ENCODE measurements at places on chromosomes 4 and X. TPM values are rescaled to one million over a fixed set of nuclear protein-coding genes. Genes with fewer than 3 reads are reported as not detected.

DNA sequence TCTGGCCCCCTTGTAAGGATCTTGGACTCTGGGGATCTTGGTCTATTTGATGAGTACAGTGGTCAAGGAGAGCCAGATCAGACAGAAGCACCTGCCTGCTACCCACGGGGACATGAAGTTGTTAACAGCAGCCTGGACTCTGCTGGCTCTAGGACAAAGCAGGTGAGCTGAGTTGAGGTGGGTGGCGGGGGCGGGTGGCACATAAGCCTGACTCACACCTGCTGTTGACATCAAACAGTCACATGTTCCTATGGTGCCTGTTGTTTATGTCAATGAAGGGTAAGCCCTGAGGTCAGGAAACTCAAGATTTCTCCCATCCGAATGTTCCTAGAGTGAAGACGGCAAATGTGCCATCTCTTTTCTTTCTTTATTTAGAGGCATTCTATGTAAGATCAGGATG, 50.1 kb upstream of the CLNK start:
- DNase-seq, result no peak

Gene CLDN22
- total RNA-seq, result not detected

DNA sequence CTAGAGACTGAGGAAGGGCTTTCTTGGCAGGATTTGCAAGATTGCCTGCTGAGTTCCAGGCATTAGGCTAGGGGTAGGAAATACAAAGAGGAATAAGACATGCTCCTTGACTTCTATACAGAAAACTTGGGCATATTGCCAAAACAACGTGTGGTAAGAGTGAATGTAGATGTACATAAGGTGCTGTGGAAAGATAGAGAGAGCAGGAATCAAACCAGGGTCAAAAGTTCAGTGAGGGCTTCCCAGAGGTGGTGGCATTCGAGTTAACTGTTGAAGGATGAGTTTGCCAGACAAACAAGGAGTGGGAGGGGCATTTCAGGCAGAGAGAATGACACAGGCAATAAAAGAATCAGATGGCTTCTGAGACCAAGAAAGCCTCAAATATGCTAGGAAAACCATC, 187.9 kb downstream of the KDR start:
- DNase-seq, result no peak

DNA sequence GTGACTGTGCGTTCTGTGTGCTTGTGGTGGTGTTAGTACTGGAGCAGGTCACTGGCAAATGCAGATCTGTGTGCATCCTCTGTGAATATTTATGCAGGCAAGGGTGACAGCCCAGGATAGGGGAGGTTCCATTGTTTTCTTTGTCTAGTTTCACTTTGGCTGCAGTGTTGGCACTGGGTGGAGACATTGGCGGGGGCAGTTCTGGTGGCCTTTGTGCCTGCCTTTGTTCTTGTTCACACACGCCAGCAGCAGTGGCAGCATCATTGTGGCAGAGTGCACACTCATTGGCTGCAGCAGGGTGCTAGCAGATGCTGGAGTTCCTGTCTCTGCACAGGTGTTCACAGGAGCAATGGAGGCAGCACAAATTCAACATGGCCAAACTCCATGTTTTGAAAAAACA, 495.3 kb downstream of the UBE2NL start:
- DNase-seq, result no peak

DNA sequence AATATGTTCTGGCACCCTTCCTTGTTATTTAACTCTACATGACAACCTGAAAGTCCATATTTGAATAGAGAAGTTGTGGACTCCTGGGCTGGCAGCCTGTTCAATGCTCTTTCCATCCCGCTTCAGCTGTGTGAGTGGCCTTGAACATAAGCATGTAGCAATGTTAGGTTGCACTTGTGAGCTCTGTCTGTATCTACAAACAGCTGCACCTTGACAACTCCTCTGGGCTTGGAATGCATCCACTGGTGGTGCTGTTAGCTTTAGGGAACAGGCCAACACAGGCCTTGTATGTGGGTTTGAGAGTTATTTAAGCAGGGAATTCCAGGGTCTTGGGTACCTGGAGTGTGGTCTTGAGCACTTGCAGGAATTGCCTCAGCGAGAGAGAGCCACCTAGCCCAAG, 141.2 kb downstream of the DTHD1 start:
- no peak for DNase-seq

Gene IL15
- 6.1 TPM for total RNA-seq
